GOT3 (cell line): ENCODE measurements at places on chromosomes 2 and 18.

DNA sequence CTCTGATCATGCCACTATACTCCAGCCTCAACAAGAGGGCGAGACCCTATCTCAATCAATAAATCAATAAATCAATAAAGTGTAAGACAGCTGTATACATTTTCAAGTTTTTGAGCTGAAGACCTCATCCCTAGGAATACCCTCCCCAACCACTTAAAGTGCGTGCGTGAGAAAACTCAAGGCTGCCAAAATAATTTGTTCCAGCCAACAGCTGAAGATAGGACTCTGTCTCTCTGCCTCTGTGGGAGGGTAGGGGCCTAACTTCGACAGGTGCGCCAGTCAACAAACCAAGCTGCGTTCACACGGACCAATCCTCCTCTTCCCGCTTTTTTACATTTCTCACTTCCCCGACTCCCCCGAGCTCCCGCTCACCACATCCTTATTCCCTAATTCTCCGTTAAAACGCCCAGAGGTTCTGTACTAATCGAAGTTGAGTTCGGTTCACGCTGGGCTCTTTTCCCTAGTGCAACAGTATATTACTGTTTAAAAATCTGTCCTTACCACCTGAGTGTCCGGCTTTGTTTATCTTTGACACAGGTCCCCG is 618 bp downstream of the POLR2D start:
- DNase-seq, result peak; percentile 27

- no peak for DNase-seq
Observed at GRCh38 chr2:190765386-190766173, 115.0 kb upstream of the GLS start.

- no peak for DNase-seq
Observed at GRCh38 chr2:46796843-46797625, 118.6 kb downstream of the MCFD2 start.

DNA sequence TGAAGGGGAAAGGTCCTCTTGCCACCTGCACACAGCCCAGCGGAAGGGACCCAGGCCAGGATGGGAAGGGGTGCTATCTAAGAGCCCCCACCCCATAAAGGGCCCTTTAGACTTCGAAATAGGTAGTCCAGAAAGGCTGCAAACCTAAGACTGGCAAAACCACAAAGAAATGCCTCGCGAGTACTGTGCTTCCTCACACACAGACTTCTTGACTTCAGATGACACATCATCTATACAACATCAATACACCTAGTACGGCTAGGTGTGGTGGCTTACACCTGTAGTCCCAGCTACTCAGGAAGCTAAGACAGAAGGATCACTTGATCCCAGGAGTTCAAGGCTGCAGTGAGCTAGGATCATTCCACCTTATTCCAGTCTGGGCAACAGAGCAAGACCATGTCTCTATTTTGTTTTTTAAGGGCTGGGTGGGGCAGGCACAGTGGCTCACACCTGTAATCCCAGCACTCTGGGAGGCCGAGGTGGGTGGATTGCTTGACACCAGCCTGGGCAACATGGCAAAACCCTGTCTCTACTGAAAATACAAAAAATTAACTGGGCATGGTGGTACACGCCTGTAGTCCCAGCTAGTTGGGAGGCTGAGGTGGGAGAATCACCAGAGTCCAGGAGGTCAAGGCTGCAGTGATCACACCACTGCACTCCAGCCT is 125.8 kb downstream of the CABLES1 start:
- no peak for DNase-seq

- DNase-seq, result no peak
Observed at GRCh38 chr2:175475130-175475529, 293.6 kb upstream of the ATP5MC3 start.

DNA sequence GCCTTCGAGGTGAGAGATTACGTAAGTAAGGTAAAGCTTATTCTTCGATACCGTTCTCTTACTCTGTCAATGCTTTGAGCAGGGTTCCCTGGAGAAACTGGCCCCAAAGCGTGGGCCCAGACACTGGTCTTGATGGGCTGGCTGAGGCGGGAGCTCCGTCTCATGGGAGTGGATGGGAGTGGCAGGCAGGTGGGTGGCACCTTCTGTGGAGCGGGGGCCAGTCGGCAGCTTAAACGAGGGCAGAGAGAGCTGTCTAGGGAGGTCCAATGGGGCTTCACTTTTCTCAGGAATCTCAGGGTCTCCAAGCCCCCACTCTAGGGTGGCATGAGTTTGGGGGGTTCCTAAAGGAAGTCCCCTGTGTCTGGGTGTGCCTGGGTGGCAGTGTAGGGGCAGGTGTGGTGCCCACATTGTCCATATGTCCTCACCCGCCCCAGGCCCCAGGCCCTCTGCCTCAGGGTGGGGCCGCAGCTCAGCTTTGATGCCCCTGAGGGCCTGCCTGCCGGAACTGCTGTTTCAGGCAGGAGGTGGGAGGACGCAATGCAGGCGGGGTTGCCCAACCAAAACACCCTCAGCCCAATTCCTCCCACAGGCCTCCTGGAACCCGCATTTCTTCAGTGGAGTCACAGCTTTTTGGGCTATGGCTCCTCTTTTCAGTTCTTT is 32.5 kb upstream of the FOSL2 start:
- DNase-seq, result no peak

- DNase-seq, result no peak
Observed at GRCh38 chr2:126770466-126770865, 114.5 kb downstream of the GYPC start.

GRCh38 chr2:135557530-135557929 is 26.2 kb downstream of the R3HDM1 start:
- no peak for DNase-seq

DNA sequence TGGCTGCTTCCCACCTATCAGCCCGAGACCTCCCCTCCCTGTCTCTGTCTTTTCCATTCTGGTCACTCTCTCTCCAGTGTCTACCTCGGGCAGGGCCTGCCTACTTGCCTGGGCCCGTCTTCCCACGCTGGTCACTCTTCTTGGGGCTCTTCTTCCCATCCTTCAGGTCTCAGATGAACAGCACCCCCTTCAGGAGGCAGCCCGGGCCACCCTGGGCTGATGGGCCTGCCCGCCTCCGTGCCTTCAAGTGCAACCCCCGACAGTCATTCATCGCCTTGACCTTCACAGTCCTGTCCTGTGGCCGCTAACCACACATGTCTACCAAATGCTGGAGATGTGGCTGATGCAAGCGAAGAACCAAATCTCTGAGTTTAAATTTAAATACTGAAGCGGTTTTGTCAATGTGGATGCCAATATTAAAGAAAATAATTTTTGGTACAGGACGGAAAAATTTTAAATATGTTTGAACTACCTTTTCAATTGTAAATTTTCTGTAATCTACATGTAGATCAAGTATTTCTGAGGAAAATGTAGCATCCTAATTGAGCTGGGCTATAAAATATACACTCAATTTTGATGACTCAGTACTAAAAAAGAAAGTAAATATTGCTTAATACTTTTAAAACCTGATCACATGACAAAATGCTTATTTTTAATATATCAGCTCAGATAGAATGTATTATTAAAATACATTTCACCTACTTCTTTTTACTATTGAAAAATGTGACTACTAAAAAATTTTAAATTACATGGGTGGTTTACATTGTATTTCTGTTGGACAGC is 96.4 kb downstream of the LAMA1 start:
- no peak for DNase-seq

DNA sequence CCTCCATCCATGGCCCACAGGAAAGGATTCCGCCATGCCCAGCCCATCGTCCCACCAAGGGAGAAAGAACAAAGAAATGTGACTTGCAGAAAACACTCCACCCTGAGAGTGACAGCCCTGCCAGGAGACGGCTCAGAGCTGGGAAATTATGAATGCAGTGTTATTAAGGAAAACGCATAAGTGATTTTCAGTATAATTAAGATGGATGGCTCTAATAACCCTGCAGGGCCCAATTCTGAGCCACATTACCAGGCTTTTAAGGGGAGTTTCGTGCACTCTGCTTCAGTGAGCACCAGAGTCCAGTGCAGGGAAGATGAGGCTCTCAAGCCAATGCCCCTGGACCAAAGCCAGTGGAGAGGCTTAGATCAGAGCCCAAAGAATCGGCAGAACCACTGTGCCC is 10.6 kb upstream of the TEX51 start:
- no peak for DNase-seq

DNA sequence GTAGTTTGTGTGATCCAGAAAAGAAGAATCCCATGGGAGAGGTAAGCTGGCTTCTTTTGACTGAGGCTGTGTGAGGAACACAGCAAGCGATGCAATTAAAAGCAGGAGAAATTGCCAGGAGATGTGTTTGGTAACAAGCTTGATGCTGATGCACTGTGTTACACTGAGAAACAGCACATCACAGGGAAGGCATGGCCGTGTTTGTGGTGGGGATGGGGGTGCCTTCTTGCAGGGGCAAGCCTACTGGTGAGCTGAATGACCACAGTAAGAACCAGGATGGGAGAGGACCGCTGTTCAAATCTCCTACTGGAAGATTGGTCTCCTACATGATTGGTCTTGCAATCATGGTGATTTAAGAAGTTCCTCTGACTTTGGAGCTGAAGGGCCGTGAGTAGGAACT is 477.7 kb upstream of the HS6ST1 start:
- DNase-seq, result no peak
